ENCODE measurements at places on chromosomes 12 and 14.

DNA sequence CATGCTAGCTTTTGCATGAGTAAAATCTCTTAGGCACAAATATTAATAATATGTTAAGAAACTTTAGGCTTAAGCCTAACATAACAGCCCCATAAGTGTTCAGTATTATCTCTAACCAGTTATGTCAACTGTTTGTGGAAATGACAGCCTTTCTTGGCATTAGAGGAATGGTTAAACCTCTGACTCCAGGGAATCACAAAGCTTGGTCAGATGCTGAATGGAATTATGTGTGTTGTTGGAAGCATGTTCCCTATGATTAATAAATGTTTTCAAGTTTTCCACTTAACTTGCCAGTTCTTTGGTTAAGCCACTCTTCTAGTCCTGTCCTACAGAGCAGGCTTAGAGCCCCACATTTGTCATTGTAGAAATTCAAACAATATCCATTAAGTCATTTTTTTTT lies 17.0 kb downstream of the PSEN1 start:
- no peak for DNase-seq

- DNase-seq, result no peak
Observed at GRCh38 chr14:85279407-85279806, 250.5 kb upstream of the FLRT2 start.

DNA sequence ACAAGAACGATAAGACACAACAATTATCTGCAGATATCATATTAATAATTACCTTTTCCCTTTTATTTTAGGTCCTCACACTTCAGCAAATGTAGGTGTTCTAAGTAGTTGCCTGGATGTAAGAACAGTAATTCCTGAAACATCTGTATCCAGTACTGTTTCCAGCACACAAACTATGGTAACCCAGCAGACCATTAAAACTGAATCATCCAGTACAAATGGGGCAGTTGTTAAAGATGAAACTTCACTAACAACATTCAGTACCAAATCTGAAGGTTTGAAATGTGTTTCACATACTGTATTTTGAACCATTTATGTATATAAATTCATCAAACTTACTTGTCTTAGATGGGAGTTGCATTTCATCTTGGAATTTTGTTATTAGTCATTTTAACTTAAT lies 31.0 kb downstream of the HCFC2 start:
- no peak for DNase-seq

- DNase-seq, result no peak
Observed at GRCh38 chr14:91509878-91510170, 286 bp downstream of the PPP4R3A start.

DNA sequence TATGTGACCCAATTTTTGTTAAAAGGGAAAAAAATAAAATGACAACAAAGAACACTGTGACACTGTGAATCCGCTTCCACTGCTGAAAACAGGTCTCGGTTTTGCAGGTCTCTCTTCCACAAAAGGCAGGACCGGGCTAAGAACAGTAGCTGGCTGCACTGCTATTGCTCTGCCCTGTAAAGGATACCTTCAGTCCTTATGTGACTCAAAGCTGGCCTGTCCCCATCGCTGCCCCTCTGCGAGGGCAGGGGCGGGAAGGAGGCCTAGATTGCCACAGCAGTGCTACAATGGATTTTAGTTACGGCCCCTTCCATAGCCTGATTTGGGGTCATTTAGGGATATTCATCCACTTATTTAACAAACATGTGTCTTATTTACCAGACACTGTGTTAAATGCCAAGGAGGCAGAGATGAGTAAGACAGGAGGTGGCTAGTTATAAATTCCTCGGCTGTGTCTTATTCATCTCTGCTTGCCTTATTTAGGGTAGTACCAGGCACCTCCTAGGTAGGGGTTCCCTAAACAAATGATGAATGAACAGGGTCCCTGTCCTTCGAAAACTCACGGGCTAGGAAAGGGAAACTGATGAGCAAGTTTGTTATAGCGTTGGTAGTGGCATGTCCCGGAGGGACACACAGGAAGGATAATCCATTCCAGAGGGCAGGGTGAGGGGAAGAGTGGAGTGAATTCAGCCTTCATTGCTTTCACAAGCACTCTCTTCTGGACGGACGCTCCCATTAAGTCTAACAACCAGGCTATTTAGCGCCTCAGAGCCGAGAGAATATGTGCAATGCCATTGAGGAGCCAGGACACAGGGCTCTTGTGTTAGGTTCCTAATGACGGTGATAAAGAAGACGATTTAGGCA lies 73.3 kb downstream of the EID3 start:
- no peak for DNase-seq

- DNase-seq, result no peak
Observed at GRCh38 chr12:26537651-26538050, 295.3 kb downstream of the ITPR2 start.

GRCh38 chr12:127388985-127389384 lies 878.0 kb upstream of the TMEM132C start:
- no peak for DNase-seq

GRCh38 chr12:7693793-7694192 lies 1.8 kb downstream of the GDF3 start:
- DNase-seq, result no peak

GRCh38 chr12:53599579-53599978 lies 26.6 kb downstream of the ATF7 start:
- no peak for DNase-seq

GRCh38 chr12:116015525-116015924 lies 262.0 kb downstream of the MED13L start:
- DNase-seq, result no peak

GRCh38 chr12:132395192-132395907 lies 66.0 kb upstream of the GALNT9 start:
- DNase-seq, result no peak

- DNase-seq, result no peak
Observed at GRCh38 chr12:27772328-27773049, 7.5 kb upstream of the KLHL42 start.

GRCh38 chr12:121789233-121789781 lies 4.2 kb downstream of the RHOF start:
- DNase-seq, result no peak

DNA sequence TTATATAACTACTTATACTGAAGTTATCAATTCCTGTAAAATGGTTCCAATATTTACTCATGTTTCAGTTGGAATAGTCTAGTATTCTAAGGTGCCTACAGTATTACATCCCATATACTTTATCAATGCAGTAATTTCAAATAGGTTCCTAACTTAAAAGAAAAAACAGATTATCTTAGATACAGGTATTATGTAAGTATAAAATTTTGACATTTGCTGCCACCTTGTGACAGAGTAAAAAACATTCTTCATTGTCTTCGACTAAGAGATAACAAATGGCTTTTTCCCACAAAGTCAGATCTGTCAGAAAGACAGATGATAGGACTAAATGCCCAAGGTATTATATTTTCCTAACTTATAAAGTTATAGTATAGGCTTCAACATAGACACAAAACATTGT lies 78.7 kb downstream of the TXNDC16 start:
- no peak for DNase-seq

DNA sequence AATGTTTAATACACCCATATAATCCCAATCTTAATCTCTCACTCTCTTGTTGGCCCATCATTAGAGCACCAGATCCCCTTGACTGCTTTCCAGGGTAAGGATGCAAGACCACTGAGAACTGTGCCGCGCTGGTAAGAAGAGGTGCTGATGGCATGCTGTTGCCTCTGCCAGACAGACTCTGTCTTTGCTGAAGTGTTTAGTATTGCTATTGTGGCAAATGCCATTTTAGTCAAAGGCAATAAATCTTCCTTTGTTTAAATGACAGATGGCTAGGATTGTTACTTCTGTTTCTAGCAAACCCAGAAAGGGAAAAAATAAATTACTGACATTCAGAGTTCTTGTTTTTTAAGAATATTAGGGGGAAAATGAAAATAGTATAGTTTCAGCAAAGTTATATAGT lies 152.3 kb downstream of the MON2 start:
- DNase-seq, result no peak

- DNase-seq, result no peak
Observed at GRCh38 chr14:103239751-103240150, 94.3 kb upstream of the EIF5 start.

- DNase-seq, result no peak
Observed at GRCh38 chr12:27523305-27523641, 733 bp upstream of the PPFIBP1 start.

DNA sequence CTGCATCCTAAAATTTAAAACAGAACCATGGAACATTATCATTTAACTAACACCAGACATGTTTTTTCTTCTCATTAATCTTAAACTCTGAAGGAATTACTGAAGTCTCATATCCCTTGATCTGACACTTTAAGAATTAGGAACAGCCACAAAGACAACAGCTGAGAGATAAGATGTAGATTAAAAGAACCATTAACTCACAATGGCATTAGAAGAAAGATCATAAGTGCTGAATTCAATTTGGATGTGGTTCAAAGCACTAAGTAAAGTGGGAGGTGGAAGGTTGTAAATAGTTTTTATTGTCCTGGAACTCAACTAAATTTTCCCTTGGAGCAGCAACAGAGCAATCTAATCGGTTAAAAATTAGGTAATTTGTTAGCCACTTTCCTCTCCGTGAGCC lies 199.0 kb upstream of the ATP2B1 start:
- DNase-seq, result no peak

DNA sequence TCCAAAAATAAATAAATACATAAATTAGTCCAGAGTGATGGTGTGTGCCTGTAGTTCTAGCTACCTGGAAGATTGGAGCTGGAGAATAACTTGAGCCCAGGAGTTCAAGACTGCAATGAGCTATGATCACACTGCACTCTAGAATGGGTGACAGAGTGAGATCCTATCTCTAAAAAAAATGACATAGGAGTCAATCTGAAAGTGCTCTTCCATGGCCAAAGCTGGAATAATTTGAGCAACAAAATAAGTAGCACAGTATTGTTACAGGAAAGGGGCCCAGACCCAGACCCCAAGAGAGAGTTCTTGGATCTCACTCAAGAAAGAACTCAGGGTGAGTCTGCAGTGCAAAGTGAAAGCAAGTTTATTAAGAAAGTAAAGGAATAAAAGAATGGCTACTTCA lies 24.9 kb upstream of the SLC7A8 start:
- no peak for DNase-seq

- no peak for DNase-seq
Observed at GRCh38 chr12:104944252-104944651, 13.8 kb downstream of the SLC41A2 start.

- DNase-seq, result no peak
Observed at GRCh38 chr12:6049992-6050391, 74.5 kb downstream of the VWF start.

- no peak for DNase-seq
Observed at GRCh38 chr12:64781280-64782190, 22.3 kb upstream of the GNS start.

GRCh38 chr14:20757965-20758364 lies 10.2 kb upstream of the EDDM3B start:
- no peak for DNase-seq

DNA sequence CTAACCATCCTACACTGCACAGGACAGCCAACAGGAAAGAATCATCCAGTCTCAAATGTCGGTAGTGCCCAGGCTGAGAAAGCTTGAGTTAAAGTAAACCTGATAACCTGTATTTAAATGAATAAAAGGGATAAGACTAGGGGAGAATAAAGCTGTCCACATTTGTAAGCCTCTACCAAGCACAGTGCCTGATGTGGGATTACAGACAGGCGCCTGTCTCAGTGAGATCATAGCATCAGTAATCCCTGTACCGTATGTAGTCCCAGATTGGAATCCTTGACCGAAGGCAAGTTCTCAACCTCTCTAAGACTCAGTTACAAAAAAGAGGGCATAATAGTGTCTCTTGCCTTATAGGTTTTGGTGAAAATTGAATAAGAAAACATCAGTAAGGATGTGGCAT lies 59.9 kb downstream of the BICD1 start:
- no peak for DNase-seq

DNA sequence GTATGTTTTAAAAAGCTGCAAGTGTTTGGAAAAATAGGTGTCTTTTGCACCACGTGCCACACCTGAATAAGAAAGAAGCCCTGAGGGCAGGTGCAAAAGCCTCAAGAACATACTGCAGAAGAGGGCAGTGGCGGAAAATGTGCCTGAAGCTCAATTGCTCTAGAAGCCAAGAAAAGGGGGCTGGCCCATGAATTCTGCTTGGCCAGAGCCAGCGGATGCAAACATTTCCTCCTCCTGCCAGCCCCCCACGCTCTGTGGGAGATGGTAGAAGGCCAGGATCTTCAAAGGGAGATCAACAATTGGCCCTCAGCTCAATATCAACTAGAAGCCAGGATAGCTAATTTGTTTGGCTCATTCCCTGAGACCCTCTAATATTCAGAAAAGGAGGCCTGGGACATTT lies 80.3 kb upstream of the TMEM132D start:
- DNase-seq, result no peak

GRCh38 chr14:92473969-92474535 lies 39.5 kb upstream of the RIN3 start:
- DNase-seq, result no peak

DNA sequence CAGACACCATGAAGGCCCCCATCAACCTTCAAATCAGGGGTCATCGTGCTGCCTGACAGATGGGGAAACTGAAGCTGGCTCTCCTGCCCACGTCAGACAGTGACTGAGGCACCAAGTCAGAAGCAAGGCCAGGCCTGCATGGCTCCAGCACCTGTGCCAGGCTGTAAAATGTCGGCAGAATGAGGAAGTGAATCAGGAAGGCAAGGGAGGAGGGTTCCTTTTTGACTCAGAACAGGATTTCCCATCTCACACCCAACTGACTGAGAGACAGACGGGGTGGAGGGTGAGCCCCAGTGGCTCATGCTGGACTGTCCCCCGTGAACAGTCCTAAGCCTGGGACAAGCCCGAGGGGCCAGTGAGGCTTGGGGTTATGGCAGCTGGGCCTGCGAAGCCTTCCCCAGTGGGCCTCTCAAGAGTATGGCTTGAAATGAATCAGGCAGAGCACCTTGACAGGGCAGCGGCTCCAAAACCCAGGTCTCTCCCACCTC lies 20.9 kb downstream of the SYNE3 start:
- no peak for DNase-seq

DNA sequence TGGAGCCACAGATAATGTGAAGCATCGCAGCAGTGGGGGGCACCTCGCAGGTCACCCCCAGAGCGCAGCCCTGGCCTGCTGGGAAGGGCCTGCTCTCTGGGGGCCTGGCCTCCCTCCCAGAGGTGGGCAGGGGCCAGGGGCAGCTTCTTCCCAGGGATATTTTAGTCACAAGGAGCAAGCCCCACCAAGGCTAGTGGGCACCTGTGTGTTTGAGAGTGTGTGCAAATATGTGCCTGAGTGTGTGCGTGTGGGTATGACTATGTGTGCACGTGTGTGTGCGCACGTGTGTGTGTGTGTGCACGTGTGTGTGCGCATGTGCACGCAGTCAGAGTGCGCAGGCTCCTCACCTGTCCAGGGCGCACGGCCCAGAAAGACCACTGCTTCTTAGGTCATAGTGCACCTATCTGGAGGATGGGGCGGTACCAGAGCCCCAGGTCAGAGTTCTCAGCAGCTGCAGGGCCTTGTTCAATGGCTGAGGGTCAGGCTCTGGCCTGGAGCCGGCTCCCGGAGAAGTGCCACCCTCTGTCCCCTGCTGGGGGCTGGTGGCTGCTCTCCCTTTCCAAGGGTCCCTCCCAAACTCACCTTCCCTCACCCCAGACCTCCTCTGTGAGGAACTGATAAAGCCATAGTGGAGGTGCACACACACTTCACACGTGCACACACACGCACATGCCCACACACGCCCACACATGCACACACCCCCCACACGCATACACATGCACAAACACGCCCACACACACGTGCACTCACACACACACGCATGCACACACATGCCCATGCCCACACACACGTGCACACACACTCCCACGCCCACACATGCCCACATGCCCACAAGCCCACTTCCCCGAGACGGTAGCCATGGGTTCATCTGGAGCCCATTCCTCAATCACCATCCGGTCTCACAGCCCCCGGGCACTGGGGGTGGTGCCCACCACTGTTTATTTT lies 128.5 kb downstream of the KIF26A start:
- no peak for DNase-seq
